Activated CD8-positive, alpha-beta memory T cell treated with anti-CD3 and anti-CD28 coated beads, Interleukin-2, amount 50 U/mL, for 4 hours (primary cell): ENCODE measurements at places on chromosomes 1 and 21.

- no peak for DNase-seq
Observed at GRCh38 chr1:47186267-47187185, 3.3 kb downstream of the PDZK1IP1 start.

GRCh38 chr1:47755101-47755990 lies 241.8 kb downstream of the TRABD2B start:
- DNase-seq: peak; percentile 42

DNA sequence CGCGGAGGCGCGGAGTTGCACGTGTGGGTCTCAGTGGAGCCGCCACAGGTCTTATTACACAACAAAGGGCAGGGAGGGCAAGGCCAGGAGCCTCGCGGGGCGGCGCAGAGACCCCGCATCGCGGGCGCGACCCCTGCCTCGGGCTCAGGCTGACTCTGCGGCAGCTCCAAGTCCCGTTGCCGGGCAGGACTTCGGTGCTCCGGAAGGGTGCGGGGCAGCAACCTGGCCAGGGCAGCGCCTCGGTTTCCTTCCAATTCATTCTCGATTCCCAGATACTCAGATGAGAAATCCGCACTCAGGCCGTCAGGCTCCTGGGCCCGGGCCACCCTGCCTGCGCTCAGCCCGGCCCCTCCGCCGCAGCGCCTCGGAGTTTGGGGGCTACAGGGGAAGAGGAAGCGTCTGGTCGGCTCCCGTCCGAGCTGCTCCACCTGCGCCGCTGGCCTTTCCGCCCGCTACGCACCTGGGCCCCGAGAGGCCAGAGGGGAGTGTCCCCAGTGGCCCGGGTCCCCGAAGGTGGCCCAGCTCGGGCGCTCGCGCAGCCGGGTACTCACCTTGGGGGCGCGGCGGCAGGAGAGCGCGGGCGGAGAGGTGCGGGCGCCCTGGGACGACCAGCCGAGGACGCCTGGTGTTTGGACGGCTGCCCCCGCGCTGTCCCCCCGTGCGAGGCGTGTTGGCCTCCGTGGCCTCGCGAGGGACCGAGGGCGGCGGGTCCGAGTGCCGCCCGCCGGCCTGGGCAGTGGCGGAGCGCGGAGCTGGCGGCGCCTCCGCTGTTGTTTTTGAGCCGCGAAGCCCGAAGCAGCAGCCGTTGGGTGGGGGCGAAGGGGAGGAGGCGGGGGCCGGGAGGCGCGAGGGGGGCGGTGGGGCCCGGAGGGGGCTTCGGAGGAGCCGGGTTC lies 1.1 kb upstream of the PRDM16 start:
- no peak for DNase-seq

GRCh38 chr1:115112496-115113375 lies 23.4 kb upstream of the TSPAN2 start:
- peak; percentile 55 for DNase-seq

GRCh38 chr1:29129916-29130315 lies 6.2 kb upstream of the TMEM200B start:
- no peak for DNase-seq

GRCh38 chr1:177953549-177953948 lies 16.3 kb downstream of the SEC16B start:
- no peak for DNase-seq

GRCh38 chr1:44067266-44068250 lies 36.3 kb upstream of the SLC6A9 start:
- DNase-seq: no peak

- no peak for DNase-seq
Observed at GRCh38 chr1:202304375-202304774, 37.4 kb downstream of the UBE2T start.

DNA sequence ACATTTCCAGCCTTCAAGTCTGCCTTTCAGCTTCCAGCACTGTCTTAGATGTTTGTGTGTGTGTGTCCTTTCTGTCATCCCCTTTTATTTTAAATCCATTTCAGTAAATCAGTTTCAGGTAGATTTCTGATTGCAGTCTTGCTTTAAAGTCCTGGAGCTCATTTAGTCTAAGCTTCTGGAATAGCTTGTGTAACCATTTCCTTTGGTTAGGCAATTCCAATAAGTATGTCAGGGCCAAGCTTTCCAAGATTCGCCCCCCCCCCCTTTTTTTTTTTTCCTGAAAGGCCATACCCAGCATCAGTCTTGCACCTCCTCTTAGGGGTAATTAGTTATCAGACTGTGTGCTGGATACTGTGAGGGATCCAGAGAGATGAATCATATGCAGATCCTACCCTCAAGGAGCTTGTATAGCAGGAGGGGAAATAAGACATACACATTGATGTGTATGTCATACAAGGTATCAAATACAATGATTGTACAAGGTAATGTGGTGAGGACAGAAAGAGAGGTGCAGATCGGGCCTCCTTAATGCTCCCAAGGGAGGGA lies 41.3 kb downstream of the NFYC start:
- DNase-seq: no peak

DNA sequence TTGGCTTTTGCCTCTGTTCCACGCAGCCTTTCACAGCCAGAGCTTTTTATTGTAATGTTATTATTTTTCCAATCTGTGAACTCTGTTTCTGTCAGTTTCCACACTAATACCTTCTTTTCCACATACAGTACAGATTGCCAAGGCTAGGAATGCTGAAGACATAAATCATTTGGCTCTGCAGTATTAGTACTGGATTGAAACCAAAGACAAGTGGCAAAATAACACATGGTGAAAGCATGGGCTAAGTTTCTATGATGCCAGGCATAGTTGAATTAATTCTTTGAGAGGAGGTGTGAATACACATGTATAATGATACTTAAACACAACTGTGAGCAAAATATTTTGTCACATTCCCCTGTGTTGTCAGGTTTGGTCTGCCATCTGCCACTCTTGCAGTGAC lies 73.5 kb downstream of the TMEM200B start:
- DNase-seq: no peak

- no peak for DNase-seq
Observed at GRCh38 chr1:238248356-238248755, 357.6 kb upstream of the ZP4 start.

DNA sequence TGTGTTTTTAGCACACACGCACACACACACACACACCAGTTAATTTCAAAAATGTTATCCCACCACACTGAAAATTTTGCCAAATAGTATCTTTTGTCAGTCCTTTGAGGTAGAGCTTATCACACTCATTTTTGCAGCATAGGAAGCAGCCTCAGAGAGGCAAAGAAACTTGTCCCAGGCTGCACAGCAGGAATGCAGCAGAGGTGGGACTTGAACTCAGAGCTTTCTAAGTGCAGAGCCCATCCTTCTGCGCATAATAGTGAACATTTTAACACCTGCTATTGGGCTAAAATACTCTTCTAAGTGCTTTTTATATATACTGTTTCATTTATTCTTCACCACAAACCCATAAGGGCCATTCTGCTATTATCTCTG lies 15.0 kb downstream of the FHAD1 start:
- no peak for DNase-seq

DNA sequence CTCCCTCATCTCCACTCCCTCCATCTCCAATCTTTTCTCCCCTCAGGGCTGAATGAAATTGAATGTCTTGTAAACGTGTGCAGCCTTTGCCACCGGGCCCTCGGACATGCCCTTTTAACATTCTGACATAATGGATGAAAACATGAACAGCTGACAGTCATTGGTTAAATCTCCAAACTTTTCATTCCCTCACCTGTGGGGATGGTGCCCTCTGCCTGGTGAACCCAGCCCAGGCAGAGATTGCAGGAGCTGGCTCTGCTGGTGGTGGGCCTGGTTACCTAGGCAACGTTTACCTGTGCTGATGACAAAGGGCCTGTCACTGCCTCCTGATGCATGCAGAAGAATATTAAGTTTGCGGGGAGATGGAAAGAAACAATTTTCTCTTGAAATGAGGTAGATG lies 21.3 kb downstream of the ST6GALNAC3 start:
- no peak for DNase-seq

DNA sequence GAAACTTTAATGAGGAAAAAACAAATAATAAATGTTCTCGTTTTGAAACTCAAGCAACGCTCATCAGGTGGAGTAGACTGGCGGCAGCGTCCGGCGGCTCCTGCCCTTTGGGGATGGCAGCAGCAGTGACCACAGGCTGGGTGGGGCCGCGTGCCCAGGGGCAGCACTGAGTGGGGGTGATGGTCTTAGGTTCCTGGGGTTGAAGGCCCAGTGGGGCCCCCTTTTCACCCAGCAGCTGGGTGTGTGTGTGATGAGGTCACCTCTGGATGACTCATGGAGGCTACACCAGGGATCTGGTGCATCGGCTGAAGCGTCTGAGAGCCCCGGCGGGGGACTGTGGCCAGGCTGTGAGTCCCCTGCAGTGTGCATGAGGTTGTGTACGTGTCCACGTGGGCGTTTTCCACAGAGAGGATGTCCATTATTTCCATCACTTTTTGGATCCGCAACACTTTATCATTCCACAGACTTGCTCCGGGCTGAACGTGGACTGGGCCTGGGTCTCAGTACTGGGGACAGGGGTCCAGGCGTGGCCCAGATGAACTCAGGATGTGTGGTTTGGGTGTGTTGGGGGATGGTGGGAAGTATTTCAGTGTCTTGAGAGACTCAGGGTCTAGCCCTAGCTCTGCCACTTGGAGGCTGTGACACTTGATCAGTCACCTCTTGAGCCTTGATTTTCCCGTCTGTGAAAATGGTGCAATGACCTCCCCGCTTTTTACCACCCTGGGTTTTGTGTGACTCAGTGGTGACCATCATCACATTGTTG lies 25.6 kb downstream of the LDLRAP1 start:
- DNase-seq: peak; percentile 50

GRCh38 chr1:237133921-237134320 lies 91.9 kb downstream of the RYR2 start:
- DNase-seq: no peak

DNA sequence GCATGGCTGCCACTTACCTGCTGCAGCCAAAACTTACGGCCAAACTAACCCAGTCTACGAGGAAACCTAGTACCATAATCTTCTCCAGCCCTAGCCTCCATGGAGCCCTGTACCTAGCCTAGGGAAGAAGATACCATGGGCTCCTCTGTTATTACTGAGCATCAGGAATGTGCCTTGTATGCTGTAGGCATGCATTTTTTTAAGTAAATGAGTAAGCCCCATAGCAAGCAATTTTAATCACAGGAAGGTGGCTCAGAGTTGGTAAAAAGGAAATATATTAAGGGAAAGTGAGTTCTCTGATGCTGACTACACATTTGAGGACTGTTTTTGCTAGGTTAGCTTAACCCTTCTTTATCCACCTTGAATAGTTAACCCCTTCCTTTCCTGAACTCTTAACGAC lies 21.2 kb downstream of the NFASC start:
- no peak for DNase-seq

DNA sequence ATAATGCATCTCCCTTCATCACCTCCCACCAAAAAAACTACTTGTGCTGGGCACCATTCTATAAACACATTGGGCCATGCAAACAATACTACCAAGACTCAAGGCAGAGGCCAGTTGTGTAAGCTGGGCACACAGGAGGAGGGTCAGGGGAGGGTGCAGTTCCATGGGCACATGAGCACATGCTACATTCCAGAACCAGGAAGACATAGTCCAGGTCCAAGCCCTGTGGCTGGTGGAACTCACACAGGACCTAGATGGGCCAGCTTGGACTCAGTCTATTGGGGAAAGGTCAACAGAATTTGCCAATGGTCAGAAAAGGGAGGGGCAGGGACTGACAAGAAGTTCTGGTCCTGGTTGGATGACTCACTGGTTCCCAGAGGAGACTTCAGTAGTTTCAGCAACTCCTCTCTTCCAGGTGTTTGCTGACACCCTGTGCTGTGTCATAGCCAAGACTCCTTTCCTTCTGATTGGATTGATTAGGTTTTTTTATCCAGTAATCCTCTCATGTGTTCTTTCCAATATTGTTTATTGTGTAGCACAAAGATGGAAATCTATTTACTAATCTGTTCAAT lies 249.7 kb downstream of the C1orf94 start:
- no peak for DNase-seq

DNA sequence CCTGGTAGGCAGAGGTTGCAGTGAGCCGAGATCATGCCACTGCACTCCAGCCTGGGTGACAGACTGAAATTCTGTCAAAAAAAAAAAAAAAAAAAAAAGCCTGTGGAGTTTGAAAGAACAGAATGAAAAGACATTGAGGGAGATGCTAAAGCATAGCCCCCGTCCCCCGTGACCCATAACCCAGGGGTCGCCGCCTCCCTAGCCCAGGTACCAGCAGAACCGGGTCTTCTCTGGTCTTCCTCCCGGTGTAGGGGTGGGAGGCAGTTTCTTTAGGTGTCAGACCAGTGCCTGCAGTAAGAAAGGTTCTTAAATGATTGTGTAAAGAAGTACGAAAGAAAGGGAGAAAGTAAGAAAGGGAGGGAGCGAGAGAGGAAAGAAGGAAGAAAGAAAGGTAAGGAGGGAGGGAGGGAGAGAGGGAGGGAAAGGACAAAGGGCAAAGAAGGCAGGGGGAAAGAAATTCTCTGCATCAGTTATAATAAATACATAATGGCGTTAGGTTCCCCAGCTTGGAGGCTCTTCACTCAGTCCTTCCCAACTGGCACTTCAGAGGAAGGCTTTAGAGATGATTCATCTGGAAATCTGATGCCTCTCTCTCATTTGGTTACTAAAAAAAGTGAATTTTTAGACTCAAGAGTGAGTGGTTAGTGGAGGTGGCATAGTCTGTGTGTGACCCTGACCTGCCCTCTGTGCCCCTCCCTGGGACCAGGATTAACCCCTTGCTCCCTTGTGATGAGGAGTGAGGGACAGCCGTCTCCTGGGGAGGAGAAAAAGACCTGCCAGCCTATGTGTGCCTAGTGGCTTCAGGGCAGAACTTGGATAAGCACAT lies 1.1 kb downstream of the IL24 start:
- DNase-seq: no peak

DNA sequence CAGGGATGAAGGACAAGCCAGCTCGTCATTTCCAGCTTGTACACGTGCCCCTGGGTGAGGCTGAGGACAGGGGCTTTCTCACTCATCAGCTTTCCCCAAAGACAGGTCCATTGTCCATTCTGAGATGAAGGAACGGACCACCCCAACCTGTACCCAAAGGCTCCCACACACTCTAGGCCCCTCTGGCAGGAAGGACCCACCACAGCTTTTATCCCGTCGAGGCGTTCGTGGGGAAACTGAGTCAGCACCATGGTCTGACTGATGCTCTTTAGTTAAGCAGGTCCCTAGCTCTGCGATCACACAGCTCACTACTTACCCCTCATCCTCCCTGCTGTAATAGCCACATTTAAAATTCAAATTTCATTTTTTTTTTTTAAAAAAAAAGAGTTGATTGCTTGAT lies 117.3 kb downstream of the AJAP1 start:
- DNase-seq: no peak

GRCh38 chr1:56525489-56526041 lies 53.8 kb downstream of the PLPP3 start:
- no peak for DNase-seq

GRCh38 chr21:26136671-26137070 lies 33.9 kb downstream of the APP start:
- DNase-seq: no peak

- DNase-seq: no peak
Observed at GRCh38 chr1:162691999-162692575, 59.8 kb downstream of the DDR2 start.
